ENCODE measurements at places on chromosomes 6 and 20. TPM values are rescaled to one million over a fixed set of nuclear protein-coding genes. Genes with fewer than 3 reads are reported as not detected.

DNA sequence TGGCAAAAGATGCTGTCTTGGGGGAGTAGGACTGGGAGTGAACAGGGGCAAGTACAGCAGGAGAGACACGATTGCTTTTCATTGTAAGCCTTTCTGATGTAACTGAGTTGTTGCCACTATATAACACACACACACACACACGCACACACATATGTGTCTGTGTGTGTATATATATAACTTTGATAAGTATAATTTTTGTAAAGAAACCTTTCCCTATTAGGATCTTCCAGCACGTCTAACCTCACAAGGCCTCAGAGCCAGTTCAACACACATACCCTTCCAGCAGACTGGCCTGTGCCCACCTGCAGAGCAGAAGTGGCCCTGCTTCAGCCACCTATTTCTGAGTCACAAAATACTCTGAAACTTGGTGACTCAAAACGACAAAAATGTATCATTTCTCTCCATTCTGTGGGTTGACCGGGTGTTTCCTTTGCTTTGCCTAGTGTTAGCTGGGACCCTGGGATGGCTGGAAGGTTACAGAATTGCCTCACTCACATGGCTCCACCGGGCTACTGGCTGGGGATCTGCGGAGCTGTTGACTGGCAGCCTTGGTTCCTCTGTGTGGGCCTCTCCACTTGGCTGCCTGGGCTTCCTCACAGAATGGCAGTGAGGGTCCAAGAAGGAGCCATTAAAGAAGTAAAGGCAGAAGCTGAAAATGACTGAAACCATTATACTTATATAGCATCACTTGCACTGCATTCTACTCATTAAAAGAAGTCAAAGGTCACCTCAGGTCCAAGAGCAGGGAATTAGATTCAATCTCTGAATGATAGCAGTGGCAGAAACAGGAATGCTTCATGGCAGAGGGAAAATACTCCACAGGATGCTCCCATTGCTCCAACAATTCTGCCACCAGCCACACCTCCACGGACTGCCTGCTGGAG lies 126.4 kb downstream of the BANF2 start:
- no peak for DNase-seq

GRCh38 chr20:63091901-63092659 lies 85.3 kb upstream of the BHLHE23 start:
- DNase-seq = peak; percentile 19

GRCh38 chr6:142975365-142975764 lies 30.4 kb upstream of the HIVEP2 start:
- no peak for DNase-seq

DNA sequence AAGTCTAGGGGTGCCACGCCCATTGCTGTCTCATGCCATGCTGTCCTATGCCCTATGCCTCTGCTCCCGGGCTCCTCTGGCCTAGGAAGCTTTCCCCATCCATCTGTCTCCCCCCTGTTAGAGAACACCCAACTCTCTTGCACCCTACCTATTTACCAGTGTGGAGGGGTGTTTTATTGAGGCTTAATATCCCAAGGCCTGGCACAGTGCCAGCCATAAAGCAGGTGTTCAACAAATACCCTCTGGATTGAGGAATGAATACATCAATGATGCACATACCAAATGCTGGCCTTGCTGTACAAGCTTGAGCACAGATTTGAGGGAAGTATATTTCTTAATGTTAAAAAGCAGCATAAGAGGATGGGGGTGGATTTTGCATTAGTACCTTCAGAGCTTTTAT lies 38.3 kb downstream of the METTL24 start:
- no peak for DNase-seq

GRCh38 chr6:1622851-1623768 lies 13.4 kb downstream of the FOXC1 start:
- no peak for DNase-seq

GRCh38 chr20:59149678-59150504 lies 13.7 kb upstream of the ZNF831 start:
- DNase-seq = peak; percentile 50

DNA sequence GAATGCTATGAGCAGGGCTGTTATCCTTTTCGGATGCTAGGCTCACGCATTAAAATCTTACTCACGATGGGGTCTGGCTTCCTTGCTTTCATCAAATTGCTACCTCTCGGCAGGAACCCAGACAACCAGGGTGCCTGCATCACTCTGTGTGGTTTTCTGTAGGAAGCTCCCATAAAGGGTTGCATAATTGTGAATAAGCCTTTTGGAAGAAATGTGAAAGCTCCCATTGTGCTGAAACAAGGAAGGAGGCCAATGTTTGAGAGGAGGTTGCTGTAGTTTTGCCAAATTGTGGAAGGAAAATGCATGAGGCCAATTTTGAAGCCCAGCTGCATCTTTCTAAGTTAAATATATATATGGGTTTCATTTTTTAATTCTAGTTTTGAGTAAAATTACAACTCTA lies 615.5 kb downstream of the C6orf118 start:
- peak; percentile 37 for DNase-seq

DNA sequence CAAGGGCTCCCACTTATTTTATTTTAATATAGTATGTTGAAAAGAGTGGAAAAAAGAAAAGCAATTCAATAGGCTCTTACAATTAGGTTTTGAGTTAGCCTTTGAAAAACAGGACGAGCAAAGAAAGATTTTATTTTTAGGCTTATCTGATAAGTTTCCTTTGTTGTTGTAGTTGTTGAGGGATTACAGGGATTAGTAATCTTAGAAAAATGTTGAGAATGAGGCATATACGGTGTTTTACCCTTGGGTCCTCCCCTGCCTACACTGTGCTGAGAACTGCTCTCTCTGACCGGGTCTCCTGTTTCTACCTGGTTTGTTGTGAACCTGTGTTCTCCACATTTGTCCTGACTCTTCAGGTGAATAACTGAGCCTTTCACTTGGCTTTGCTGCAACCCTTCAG lies 16.7 kb downstream of the TRAPPC3L start:
- no peak for DNase-seq

DNA sequence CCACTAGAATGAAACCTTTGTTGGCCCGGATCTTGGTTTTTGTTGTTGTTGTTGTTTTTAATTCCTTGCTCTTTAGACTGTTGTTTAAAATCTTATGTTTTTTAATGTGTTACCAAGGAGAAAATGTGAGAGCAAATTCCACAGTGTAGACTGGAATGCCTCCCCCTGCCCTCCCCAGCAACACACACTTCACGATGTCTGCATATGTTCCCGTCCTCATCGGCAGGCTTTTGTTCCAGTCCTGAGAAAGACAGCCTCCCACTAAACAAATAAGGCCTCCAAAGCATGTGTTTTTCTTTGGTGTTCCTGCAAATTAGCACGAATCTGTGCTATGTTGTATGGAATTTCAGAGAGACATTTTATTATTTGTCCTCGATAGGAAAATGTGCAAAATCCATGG lies 263.3 kb upstream of the QKI start:
- no peak for DNase-seq

GRCh38 chr20:45299786-45300185 lies 6.9 kb upstream of the RBPJL start:
- DNase-seq = no peak

DNA sequence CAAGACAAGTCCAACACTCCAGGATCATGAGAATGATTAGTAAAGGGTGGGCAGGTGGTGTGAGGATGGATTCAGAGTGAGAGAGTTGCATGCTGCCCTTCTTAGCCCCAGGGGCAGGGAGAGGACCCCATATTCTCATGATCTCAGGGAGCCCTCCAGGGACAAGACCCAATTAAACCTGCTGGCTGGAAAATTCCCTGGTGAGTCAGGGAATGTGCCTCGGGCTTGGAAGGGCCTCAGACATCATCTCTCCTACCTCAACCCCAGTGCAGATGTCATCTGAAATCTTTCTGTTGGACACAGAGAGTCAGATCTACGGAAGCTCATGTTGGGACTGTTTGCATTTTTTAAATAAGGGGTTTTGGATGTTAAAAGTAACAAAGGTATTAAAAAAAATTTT lies 9.2 kb upstream of the SIRPD start:
- DNase-seq = no peak

DNA sequence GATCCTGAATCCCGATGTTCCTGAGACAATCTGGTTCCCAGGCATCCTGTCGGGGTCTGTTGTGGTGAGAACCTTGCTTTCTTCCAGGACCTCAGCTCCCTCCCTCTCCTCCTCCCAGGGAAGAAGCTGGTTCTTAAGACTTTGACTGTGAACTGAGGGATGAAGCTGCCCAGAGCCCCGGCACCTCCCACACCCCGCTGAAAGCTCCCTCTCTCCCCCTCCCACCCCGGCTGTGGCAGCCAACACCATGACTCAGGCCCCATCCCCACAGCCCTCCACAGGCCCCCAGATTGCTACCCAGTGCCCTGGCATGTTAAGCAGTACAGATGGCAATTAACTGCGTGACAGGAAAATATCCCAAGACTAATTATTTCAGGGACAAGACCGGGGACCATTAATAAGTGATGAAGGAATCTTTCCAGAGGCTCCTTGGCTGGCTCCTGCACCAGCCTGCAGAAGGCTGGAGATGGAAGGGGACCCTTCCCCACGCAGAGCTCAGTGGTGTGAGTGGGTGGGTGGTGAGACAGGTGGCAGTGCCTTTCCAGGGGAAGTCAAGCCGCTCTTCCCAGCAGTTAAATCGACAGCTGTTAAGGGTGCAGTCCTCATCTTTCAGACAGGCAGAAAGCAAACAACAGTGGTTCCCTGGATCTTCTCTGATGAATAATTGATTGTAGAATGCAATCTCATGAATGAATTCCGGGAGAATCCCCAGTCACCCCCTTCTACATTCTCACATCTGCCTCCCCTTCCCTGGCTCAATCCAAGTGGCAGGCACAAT lies 237.9 kb downstream of the LRFN2 start:
- no peak for DNase-seq

DNA sequence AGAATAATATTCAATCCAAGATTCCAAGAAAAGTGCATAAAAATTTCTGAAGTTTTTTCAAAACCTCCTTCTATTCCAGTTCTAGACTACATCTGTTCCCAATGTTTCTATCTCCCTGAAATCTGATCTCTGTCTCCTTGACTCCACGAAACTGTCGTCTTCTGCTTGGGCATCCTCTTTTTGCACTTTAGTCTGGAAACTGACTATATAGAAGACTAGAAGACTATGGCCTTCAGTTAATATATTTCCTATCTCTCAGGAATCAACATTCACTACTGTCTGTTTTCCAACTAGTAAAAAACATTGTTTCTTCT lies 745.4 kb upstream of the ADGRB3 start:
- no peak for DNase-seq

- DNase-seq = peak; percentile 59
Observed at GRCh38 chr6:4402477-4402976, 267.2 kb upstream of the ECI2 start.

GRCh38 chr6:143750877-143751276 lies 73.1 kb downstream of the PHACTR2 start:
- no peak for DNase-seq

GRCh38 chr6:52330470-52330869 lies 31.5 kb upstream of the PAQR8 start:
- no peak for DNase-seq

DNA sequence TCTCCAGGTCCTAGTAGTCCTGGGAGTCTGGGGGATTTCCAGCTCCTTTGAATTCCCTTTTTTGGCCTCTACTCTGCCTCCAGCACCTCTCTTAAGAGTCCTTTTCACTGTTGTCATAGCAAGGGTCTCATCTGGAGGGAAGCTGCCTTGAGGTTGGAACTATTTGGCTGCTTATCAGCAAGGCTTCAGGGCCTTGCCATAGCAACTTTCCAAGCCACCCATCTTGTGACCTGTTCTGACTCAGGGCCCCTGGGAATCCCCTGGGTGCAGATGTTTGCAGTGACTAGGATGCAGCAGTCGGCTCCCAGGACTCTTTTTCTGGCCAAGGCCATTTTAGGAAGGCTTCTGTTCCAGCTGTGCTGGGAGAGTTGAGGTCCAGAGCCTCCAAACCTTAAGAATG lies 12.4 kb downstream of the PKIG start:
- DNase-seq = no peak

- DNase-seq = no peak
Observed at GRCh38 chr6:110629153-110629552, 152.7 kb upstream of the SLC22A16 start.

DNA sequence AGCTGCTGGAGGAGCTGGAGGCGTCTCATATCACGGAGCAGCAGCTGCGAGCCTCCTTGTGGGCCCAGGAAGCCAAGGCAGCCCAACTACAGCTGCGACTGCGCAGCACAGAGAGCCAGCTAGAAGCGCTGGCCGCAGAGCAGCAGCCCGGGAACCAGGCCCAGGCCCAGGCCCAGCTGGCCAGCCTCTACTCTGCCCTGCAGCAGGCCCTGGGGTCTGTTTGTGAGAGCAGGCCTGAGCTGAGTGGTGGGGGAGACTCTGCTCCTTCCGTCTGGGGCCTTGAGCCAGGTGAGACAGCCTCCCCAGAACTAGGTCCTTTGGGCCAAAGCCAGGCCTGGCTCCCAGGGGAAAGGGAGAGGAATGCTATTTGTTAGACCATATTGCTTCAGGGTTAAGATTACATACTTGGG lies 31.7 kb downstream of the C20orf173 start:
- DNase-seq = peak; percentile 87

- DNase-seq = no peak
Observed at GRCh38 chr20:38395165-38395564, 40.0 kb downstream of the SNHG17 start.

DNA sequence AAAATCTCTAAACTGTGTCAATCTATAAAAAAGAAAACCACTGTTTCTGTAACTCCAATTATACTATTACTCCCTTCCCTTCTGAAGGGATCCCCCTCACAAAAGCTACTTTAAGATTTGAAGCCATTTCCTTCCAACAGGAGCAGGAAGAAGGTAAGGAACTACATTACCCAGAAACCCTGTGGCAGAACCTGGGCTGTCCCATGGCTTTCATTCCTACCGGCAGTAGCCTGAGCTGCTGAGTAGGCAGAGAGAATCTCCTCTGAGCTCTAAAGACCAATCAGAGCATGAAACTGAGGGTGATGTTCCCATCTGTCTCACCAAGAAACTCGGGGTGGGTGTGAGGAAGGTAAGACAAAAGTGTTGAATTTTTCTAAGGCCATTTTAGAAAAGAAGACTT lies 108.0 kb upstream of the LRFN2 start:
- no peak for DNase-seq

- DNase-seq = no peak
Observed at GRCh38 chr6:149380523-149380922, 19.5 kb upstream of the SUMO4 start.

GRCh38 chr6:137550535-137550934 lies 56.3 kb upstream of the OLIG3 start:
- no peak for DNase-seq

The BLOC1S5 gene
- 9.9 TPM for total RNA-seq

The IL20RA gene
- 9.1 TPM for total RNA-seq

The UBR2 gene
- total RNA-seq = 32.0 TPM

The SLC4A11 gene
- 0.16 TPM for total RNA-seq

The SYCP2 gene
- 0.94 TPM for total RNA-seq

The DZANK1 gene
- total RNA-seq = 0.48 TPM

The ELOVL4 gene
- 0.13 TPM for total RNA-seq

The ACAT2 gene
- 4.1 TPM for total RNA-seq

The CRISP3 gene
- not detected for total RNA-seq

The RFX6 gene
- total RNA-seq = not detected

The ADNP gene
- total RNA-seq = 28.8 TPM

The MMUT gene
- 33.9 TPM for total RNA-seq
